ENCODE measurements at places on chromosomes 3 and 15. TPM values are rescaled to one million over a fixed set of nuclear protein-coding genes. Genes with fewer than 3 reads are reported as not detected.
A peak's percentile ranks its signal among the peaks of the same experiment; 100 is the strongest.

GRCh38 chr3:117846238-117846637 lies 1136.7 kb downstream of the TUSC7 start:
- no peak for DNase-seq

DNA sequence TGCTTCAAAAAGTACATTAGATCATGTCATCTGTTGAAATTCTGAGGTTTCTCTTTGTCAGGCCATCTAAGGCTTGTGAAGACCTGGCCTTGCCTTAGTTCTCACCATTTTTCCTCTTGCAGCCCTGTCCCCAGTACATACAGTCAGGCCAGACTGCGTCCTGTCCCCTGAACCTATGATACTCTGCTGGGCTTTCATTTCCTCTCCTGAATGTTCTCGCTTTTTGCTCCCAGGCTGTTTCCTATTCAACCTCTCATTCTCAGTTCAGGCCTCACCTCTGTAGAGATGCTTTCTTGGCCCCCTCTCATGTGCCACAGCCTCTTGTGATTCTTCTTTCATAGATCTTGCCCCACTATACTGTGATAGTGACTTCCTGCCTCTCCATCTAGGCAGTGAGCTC lies 648.8 kb upstream of the KCNMB2 start:
- DNase-seq = no peak

The MEGF11 gene
- total RNA-seq = 1.5 TPM

The RBP2 gene
- not detected for total RNA-seq

DNA sequence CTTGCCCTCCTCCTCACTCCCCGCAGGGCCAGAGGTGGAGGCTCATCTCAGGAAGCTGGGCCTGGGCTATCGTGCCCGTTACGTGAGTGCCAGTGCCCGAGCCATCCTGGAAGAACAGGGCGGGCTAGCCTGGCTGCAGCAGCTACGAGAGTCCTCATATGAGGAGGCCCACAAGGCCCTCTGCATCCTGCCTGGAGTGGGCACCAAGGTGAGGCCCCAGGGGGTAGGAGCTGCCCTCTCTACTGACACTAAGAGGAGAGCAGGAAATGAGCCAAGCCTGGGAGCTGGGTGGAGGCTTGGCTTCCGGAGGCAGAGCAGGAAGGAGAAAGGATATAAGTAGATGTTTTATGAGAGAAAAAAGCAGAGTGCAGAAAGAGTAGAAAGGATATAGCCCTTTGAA lies 4.9 kb downstream of the OGG1 start:
- DNase-seq = no peak

DNA sequence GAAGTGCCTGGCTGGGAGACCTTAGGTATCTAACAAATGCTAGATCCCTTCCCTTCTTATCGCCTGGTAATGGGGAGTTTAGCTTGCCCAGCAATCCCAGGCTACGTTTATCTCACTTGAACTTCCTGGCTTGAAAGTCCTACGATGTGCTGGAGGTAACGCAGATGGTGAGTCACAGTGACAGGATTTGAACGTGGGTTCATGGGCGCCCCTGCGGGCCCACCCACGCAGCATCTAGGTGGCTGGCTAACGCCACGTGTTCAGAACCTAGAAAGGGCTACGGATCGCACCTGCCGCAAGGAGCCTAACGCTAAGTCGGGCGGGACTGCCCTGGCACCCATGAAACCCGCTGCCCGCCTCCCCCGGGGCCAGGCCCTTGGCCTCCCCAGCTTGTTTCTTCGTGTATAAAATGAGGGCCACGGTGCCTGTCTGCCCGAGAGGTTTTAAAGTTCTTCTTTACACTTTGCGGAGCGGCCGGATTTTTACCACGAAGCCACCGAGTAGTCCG lies 600 bp upstream of the USP3 start:
- peak; percentile 81 for DNase-seq

Data from endodermal cell (in vitro differentiated cells).